ENCODE measurements at places on chromosomes 6 and 20. TPM values are rescaled to one million over a fixed set of nuclear protein-coding genes. Genes with fewer than 3 reads are reported as not detected.

DNA sequence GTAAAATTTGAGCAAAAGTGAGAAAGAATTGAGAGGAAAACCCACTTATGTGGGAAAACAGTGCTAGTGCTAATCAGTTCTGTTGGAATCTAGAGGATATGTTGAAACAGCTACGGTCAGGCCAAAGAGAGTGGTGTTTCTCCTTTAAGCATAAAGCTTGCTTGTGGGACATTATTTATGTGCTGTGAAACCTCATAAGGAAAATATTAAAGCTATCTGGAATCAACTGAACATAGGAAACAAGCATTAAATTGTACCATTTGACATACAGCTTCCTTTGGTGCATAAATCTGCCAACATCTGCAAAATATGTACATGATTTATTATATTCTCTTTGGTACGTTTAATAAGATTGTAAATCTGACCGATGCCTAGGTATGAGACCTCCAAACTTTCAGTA is 182.5 kb upstream of the PDE10A start:
- no peak for DNase-seq

The NOX3 gene
- total RNA-seq: not detected

GRCh38 chr20:25408170-25408547 is 686 bp downstream of the GINS1 start:
- DNase-seq: no peak

DNA sequence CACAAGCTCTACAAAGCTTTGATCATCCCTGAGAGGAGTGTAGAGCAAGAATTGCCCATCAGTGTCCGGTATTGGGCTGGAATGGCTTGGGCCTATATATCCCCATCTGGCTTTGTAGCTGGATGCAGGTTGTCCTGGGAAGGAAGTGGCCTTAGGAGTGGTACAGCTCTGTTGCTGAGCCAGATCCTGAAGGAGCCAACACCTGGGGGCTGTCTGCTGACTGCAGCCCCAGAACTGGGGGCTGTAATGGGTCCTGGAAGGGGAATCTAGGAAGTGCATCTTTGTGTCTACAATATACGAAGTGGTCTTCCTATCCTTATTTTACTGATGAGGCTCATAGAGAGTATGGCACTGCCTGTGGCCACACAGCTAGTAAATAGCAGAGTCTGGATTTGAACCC is 145.9 kb downstream of the CDC5L start:
- no peak for DNase-seq

GRCh38 chr6:142356201-142356883 is 54.5 kb downstream of the ADGRG6 start:
- peak; percentile 24 for DNase-seq

Data from Daoy (cell line).